Left ventricle myocardium inferior (tissue), 1 donor: ENCODE measurements at places on chromosomes 12 and 14. TPM values are rescaled to one million over a fixed set of nuclear protein-coding genes. Genes with fewer than 3 reads are reported as not detected.

Gene GRIN2B
- 0.03 TPM for total RNA-seq

Gene CD4
- total RNA-seq, result 7.4 TPM

Gene CCDC85C
- total RNA-seq, result 41.0 TPM

Gene NFE2
- total RNA-seq, result 0.71 TPM

Gene C1S
- total RNA-seq, result 108 TPM

Gene KCNH5
- total RNA-seq, result not detected

Gene NOVA1
- total RNA-seq, result 3.7 TPM

DNA sequence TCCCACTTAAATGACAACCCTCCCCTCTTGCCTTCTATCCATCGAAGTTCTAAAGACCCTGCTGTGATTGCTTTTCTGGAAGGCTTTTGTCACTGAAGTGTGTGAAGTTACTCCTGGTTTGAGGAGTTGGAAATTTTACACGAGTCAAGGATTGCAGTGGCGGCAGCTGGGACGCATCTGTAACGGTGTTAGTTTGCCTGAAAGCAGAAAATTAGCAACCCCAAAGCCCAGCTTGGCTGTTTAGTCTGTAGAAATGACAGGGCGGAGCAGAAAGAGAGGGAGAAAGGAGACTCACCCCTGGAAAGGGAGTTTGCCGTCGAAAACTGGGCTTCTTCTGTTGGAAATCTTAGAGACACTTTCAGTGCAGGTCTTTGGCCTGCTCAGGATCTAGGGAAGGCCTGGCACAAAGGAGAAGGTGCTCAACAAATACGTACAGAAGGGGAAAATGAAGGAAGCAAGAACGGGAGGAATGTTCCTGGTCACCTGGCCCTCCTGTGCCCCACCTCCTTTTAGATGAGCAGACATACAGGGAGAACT is 931 bp upstream of the MYF5 start:
- DNase-seq, result no peak

- no peak for DNase-seq
These were observed 48.4 kb downstream of the ATL1 start for GRCh38 chr14:50608302-50608851.

DNA sequence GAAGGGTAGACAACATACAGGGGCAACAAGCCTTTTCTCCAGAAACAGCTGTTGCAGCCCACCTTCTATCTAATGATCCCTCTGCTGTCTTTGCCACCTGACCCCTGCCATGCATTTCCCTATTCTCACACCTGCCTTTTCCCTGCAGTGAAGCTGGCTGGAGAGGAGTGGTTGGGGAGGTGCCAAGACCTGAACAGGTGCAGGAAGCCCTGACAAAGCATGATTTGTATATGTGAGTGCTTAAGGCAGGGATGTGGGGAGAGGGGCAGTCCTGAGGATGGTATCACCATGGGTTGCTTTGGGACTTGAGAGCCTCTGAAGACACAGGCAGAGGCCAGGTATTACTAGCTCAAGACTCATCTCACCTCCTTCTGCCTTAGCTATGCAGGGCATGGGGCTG is 2.9 kb upstream of the PFDN5 start:
- DNase-seq, result no peak

DNA sequence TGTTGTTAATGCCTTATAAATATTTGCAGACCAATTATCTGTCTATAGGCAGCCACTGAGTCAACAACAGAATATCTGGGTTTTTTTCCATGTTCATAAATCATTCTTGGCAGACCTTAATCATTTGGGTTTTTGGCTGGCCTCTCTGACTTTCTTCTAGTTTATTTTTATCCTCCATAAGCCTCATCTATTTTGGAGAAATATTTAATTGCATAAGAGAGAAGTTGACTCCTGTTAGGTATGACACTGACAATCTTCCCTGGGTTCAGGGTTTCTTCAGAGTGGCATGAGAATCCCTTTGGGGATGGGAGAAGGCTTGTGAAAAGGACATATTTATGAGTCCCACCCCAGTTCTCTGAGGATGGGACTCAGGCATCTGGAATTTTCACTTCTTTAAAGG is 299.8 kb downstream of the NRXN3 start:
- no peak for DNase-seq

GRCh38 chr12:2884810-2885209 is 5.9 kb upstream of the TULP3 start:
- no peak for DNase-seq

DNA sequence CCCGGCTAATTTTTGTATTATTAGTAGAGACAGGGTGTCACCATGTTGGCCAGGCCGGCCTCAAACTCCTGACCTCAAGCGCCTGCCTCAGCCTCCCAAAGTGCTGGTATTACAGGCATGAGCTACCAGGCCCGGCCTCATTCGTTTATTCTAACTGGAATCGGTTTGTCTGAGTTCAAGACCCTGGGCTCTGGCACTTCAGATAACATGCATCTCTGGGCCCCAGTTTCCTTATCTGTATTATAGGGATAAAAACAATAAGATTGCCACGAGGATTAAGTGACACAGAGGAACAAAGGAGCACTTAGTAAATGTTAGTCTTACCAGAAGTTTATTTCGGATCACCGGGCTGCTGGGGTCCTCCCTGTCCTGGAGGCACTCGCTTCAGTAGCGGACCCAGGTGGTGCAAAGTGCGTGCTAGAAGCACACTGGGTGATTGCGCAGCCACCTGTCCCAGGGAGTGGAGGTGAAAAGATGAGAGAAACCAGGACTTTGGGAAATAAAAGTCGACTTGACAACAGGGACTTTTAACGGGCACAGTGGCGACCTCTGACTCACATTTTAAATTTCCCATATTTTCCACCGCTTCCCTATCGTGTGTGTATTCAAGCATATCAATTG is 37.5 kb downstream of the ACACB start:
- DNase-seq, result no peak

GRCh38 chr12:111732786-111733185 is 33.9 kb upstream of the ALDH2 start:
- DNase-seq, result no peak

GRCh38 chr12:64883264-64884163 is 59.1 kb downstream of the TBC1D30 start:
- DNase-seq, result no peak

- DNase-seq, result no peak
These were observed 67.9 kb upstream of the ESRRB start for GRCh38 chr14:76307786-76308780.
